ENCODE measurements at places on chromosomes 12 and 14.

DNA sequence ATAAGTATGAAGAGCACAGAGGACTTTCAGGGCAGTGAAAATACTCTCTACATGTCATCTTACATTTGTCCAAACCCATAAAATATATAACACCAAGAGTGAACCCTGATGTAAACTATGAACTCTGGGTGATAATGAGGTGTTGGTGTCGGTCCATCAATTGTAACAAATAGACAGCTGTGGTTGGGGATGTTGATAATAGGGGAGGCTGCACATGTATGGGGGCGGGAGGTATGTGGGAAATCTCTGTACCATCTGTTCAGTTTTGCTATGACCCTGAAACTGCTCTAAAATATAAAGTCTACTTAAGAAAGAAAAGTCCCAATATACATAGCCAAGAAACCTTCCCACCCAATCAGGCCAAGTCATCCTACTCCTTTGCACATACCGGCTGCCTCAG lies 88.5 kb downstream of the GPR135 start:
- no peak for DNase-seq

- no peak for DNase-seq
Observed at GRCh38 chr12:47396902-47397663, 308.7 kb downstream of the RPAP3 start.

GRCh38 chr14:101889898-101890297 lies 74.5 kb upstream of the DYNC1H1 start:
- no peak for DNase-seq

- DNase-seq = no peak
Observed at GRCh38 chr12:89181271-89181920, 170.9 kb downstream of the DUSP6 start.

GRCh38 chr12:115949675-115950074 lies 327.8 kb downstream of the MED13L start:
- DNase-seq = no peak

GRCh38 chr14:89399594-89400068 lies 17.4 kb downstream of the FOXN3 start:
- peak; percentile 91 for DNase-seq

- DNase-seq = no peak
Observed at GRCh38 chr14:79395061-79395460, 816.2 kb downstream of the DIO2 start.

Measured in NCI-H510A treated with DMSO at 0.1 percent for 48 hours (cell line).